Endothelial cell (in vitro differentiated cells): ENCODE measurements at places on chromosomes 13 and 19. TPM values are rescaled to one million over a fixed set of nuclear protein-coding genes. Genes with fewer than 3 reads are reported as not detected.

DNA sequence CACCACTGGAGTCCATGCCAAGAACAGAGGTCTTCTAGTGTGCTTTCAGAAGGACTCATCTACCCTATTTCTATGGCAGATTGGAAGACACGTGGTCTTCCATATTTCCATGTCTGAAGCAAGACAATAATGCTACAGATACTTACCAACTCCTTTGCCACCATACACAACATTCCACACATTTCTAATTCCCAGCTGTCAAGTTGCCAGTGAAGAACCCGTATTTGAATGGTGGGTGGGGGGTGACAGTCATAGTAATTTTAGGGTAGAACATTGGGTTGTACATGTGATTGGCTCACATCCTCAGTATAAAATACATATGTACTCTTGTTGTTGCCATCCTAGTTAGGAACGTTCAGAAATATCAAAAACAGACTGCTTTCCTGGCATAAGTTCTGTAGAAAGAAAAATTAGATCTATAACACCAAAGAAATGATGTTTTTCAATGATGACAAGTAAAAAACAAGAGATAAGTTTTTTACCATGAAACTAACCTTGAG, 69.3 kb downstream of the LHFPL6 start:
- H3K27ac ChIP-seq, result no peak overlapping the region
- H3K36me3 ChIP-seq, result no peaks in the 10 kb centered on the region
- peaks cover 9% of the 10 kb centered on the region for H3K4me1 ChIP-seq
- no peaks in the 10 kb centered on the region for H3K27me3 ChIP-seq
- DNase-seq, result no peak
- no peak overlapping the region for H3K4me3 ChIP-seq

DNA sequence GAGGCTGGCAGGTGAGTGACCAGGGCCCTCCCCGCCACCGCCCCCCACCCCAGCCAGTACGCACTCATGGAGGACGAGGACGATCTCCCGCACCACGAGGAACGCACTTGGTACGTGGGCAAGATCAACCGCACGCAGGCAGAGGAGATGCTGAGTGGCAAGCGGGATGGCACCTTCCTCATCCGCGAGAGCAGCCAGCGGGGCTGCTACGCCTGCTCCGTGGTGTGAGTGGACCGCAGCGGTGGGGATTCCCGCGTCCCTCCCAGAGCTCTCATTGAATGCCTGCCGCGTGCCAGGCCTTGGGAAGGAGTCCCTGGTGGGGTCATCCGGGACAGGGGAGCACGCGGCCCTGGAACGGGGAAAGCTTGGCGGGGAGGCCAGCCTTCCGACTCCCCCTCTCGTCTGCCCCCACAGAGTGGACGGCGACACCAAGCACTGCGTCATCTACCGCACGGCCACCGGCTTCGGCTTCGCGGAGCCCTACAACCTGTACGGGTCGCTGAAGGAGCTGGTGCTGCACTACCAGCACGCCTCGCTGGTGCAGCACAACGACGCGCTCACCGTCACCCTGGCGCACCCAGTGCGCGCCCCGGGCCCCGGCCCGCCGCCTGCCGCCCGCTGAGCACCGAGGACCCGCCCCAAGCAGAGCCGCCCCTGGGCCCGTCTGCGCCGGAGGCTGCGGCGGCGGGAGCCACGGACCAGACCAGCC, 4.8 kb upstream of the IFI30 start:
- DNase-seq, result no peak
- no peak overlapping the region for H3K27ac ChIP-seq
- H3K4me3 ChIP-seq, result no peak overlapping the region
- H3K27me3 ChIP-seq, result no peaks in the 10 kb centered on the region

DNA sequence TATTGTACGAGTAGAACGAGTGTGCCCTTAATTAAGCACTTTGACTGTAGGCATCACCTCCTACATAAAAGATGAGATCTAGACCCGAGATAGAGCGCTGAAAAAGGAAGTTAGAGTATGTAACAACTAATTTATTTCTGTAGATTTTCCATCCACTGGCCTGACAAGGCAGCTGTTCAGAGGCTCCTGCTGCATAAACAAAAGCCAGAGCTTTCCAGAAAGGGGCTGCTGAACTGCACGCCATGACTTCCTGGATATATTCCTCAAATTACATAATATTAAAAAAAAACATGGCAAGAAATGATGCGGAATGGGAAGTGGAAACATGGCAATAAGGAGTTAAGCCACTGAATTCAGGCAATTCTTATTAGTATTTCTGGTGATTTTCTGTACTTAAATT, 89.7 kb downstream of the AKAP11 start:
- no peaks in the 10 kb centered on the region for H3K27me3 ChIP-seq
- peaks cover 2% of the 10 kb centered on the region for H3K4me1 ChIP-seq
- H3K27ac ChIP-seq, result no peak overlapping the region
- no peaks in the 10 kb centered on the region for H3K36me3 ChIP-seq
- no peak for DNase-seq

GRCh38 chr13:101007245-101007644, 332.6 kb upstream of the TMTC4 start:
- H3K27ac ChIP-seq, result no peak overlapping the region
- no peaks in the 10 kb centered on the region for H3K27me3 ChIP-seq
- no peak overlapping the region for H3K4me3 ChIP-seq
- H3K4me1 ChIP-seq, result no peaks in the 10 kb centered on the region
- H3K36me3 ChIP-seq, result no peaks in the 10 kb centered on the region
- DNase-seq, result no peak

DNA sequence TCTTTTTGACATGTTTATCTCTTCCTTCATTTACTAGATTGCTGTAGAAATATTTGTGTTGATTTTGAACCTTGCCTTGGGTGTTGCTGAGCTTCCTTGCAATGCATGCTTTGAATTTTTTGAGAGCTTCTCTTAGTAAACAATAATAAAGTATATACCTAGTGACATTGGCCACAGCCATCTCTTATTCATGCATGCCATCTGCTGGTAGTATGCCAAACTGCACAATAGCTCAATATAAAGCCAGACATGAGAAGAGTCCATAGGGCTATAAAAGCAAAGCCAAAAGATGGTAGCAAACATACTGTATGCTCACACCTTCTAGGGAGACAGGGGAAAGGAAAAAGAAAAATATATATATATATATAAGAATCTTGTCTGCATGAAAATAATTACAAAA, 18.9 kb upstream of the ZSCAN5A start:
- H3K4me3 ChIP-seq, result no peak overlapping the region
- H3K36me3 ChIP-seq, result no peaks in the 10 kb centered on the region

DNA sequence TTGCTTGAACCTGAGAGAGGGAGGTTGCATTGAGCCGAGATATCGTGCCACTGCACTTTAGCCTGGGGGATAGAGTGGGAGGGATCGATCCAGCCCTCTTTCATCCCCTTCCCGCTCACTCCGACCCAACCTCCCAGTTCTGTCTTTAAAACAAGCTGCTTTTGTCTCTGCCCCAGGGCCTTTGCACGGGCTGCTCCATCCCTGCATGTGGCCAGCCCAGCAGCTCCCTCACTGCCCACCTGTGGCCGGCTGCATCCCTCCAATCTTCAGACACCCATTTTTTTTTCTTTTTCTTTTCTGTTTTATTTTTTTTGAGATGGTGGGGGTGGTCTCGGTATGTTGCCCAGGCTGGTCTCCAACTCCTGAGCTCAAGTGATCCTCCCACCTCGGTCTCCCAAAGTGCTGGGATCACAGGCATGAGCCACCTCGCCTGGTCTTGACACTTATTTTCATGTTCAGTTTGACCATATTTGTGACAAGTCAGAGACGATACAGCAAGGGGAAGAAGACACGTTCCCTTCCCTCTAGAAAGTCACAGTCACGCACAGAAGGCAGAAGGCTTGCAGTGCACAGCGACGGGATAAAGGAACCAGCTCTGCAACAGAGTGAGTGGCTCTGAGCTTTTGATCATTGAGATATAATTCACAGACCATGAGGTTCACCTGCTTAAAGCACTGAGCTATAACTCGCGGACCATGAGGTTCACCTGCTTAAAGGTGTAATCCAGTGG, 31.8 kb downstream of the EFNA2 start:
- no peak for DNase-seq
- peaks cover 5% of the 10 kb centered on the region for H3K27me3 ChIP-seq
- no peaks in the 10 kb centered on the region for H3K4me1 ChIP-seq
- no peak overlapping the region for H3K27ac ChIP-seq

GRCh38 chr13:68588623-68589022, 1358.5 kb upstream of the PCDH9 start:
- no peak overlapping the region for H3K4me3 ChIP-seq
- DNase-seq, result no peak
- H3K27ac ChIP-seq, result no peak overlapping the region

DNA sequence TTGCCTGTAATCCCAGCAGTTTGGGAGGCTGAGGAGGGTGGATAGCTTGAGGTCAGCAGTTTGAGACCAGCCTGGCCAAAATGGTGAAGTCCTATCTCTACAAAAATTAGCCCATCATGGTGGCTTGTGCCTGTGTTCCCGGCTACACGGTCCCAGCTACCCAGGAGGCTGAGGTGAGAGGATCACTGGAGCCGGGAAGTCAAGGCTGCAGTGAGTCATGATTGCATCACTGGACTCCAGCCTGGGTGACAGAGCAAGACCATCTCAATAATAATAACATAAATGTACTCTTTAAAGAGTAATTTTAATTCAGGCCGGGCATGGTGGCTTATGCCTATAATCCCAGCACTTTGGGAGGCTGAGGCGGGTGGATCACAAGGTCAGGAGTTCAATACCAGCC, 38.7 kb downstream of the SKA3 start:
- no peak for DNase-seq
- H3K27ac ChIP-seq, result no peak overlapping the region
- peaks cover 9% of the 10 kb centered on the region for H3K36me3 ChIP-seq
- H3K4me1 ChIP-seq, result peaks cover 14% of the 10 kb centered on the region
- peaks cover under 1% of the 10 kb centered on the region for H3K27me3 ChIP-seq
- no peak overlapping the region for H3K4me3 ChIP-seq

DNA sequence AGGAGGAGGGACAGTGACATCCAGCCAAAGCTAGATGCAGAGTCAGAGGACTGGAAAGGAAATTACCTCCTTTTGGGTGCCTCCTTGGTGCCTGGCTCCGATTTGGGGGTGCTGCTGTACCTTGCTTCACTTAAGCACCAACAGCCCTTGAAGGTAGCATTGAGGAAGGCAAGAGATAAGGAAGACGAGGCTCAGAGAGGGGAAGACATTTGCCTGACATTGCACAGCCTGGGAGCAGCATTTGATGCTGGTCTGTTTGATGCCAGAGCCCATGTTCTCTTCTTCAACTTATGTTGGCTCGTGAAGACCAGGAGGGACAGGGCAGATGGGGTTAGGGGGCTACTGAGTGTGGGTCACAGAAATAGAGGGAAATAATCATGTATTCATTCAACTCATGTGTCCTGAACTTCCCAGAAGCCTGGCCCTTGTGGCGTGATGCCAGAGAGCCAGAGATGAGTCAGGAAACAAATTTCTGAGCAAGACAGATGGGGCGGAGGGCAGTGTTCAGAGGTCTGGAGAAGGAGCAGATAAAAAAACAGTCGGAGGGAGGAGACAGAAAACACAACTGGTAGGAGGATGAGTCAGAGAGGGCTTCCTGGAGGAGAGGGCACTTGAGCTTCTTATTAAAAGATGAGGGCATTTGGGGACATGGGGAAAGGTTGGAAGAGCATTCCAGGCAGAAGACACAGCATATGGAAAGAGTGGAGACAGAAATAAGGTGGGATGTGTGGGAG, 3.0 kb upstream of the C19orf81 start:
- H3K4me1 ChIP-seq, result peaks cover 3% of the 10 kb centered on the region
- DNase-seq, result no peak
- peaks cover 9% of the 10 kb centered on the region for H3K27me3 ChIP-seq
- peaks cover 10% of the 10 kb centered on the region for H3K36me3 ChIP-seq
- H3K4me3 ChIP-seq, result no peak overlapping the region

- no peak for DNase-seq
- H3K4me3 ChIP-seq, result no peak overlapping the region
- peaks cover 17% of the 10 kb centered on the region for H3K36me3 ChIP-seq
These were observed 38.5 kb downstream of the NAXD start for GRCh38 chr13:110653851-110654250.

GRCh38 chr13:94859278-94859691, 146.9 kb upstream of the SOX21 start:
- peaks cover 3% of the 10 kb centered on the region for H3K27me3 ChIP-seq
- H3K36me3 ChIP-seq, result no peaks in the 10 kb centered on the region
- H3K4me3 ChIP-seq, result no peak overlapping the region
- H3K4me1 ChIP-seq, result peaks cover 38% of the 10 kb centered on the region
- peak; percentile 66 for DNase-seq
- peak overlapping the region; percentile 94 for H3K27ac ChIP-seq

Gene IQCN
- 1.2 TPM for total RNA-seq

Gene KLF16
- 19.9 TPM for total RNA-seq

Gene SBSN
- 0.18 TPM for total RNA-seq

Gene VSIG10L
- total RNA-seq, result 5.9 TPM

Gene SERPINE3
- total RNA-seq, result not detected

Gene C5AR1
- total RNA-seq, result 0.56 TPM
